ENCODE measurements at places on chromosomes 7 and 10.

DNA sequence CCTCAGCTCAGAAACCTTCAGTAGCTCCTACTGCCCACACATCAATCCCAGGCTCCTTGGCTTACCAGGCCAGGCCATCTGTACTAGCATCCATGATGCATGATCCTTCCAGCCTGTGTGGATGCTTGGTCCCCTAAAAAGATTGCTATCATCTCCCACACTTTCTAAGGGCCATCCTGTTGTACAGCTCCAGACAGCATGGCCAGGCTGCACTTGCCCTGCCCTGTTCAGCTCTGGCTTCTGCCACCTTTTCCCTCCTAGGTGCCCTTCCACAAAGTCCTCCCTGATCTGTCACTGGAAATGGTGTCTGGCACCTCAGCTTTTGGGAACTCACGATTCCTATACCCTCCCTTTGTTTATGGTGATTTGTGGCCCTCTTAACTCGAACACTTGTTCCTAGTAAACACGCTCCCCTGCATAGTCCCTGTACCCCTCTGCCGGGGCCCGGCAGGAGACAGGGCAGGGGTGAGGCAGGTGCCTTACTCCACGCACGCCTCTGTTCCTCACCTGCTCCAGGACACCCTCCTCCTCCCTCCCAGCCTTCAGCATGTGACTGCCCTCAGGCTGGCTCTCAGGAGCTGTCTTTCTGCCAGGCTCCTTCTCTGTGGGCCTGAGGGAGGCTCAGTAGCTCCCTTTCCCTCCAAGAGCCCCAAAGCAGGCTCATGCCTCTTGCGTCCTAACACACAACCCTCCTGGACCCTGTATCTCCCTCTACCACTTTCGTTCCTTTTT lies 71.8 kb downstream of the CDH23 start:
- no peak for DNase-seq

DNA sequence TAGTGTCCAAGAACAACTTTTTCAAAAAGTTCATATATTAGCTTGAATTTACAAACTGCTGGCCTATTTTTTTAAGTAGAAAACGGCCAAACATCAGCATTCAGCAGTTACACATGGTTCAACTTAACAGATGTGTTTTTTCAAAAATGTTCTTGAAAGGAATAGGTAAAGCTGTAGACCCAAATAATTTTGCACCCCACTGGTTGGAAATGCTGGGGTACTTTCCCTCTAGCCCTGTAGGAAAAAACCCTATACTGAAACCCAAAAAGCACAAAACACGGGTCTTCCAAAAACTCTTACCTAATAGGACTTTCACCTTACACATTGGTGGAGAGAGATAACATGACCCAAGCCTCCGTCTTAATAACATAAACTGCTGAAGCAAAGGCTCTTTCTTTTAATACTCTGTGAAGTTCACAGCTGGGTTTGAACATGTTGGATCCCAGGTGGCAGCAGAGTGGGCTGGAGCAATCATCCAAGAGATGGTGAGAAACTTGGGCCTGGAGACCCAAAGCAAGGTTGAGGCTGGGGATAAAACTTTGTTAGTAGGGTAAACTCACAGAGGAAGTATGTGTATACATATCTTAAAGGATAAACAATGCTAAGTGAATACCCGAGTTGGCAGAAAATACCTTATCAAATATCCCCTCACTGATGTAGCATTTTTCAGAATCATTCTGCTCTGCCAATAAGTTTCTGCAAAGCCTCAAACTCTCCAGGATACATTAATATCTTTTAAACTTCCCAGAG lies 629 bp upstream of the DNAJC9 start:
- peak; percentile 36 for DNase-seq

- DNase-seq, result no peak
Measured at GRCh38 chr10:122877264-122877663, 2.1 kb downstream of the FAM24B start.

DNA sequence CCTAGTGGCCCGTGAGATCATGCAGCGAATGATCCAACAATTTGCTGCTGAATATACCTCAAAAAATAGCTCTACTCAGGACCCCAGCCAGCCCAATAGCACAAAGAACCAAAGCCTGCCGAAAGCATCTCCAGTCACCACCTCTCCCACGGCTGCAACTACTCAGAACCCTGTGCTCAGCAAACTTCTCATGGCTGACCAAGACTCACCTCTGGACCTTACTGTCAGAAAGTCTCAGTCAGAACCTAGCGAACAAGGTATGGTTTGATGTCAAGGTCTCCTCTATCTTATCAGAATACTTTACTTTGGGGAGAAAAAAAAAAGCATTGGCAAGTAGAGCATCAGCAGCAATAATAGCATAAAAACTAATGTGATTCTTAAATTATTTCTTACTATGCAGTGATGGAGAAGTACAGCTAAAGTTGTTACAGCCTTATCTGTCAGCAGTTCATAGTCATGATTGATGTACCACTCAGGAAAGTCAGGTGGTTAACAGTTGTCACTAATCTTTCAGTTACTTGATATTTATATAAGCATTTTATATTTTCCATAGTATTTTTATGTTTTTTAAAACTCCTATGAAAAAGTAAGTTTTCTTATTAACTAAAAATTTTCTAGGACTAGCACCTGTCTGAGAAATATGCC lies 117.1 kb downstream of the LCOR start:
- DNase-seq, result no peak

GRCh38 chr7:1237704-1238255 lies 5.1 kb downstream of the UNCX start:
- DNase-seq, result no peak

DNA sequence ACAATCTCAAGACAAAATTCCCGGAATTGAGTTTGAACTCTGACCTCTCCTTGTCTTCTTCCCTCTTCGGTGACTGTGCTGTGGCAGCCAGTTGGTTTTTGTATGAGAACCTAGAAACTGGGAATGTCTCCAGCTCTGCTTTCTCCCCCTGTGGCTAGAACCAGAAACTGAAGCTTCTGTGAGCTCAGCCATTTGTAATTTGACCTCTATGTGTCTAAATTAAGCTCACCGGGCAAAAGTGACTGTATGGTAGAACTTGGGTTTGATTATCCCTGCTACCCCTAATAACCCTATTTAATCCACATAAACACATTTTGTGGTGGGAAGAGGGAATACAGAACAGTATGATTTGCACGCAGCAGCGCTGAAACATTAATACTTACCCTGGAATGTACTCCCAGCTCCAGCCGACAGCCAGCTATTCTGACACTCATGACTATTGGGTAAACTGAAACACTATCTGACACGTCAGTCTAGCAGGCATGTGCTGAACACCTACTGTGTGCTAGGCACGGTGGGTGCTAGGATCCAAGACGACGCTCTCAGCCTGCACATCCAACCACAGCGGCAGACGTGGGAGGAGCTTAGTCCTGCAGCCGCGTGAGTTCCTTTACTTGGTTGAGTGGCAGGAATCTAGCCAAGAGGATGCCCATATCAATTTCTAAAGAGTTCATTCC lies 324.8 kb downstream of the SFMBT2 start:
- no peak for DNase-seq

- DNase-seq, result peak; percentile 9
Measured at GRCh38 chr7:134395604-134396003, 63.3 kb downstream of the AKR1B1 start.

- no peak for DNase-seq
Measured at GRCh38 chr10:78462726-78463228, 429.1 kb downstream of the RPS24 start.

DNA sequence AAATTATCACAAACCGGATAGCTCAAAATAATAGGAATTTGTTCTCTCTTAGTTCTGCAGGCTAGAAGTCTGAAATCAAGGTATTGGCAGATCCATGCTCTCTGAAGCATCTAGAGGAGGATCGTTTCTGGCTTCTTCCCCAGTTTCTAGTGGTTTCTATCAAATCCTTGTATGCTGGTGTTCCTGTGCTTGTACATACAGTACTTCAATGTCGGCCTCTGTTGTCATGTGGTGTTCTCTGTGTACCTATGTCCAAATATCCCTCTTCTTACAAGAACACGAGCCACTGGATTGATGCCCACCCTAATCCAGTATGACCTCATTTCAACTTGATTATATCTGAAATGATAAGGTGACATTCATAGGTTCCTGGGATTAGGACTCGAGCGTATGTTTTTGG lies 9.8 kb upstream of the TAX1BP1 start:
- DNase-seq, result no peak

- no peak for DNase-seq
Measured at GRCh38 chr7:129098409-129099084, 43.6 kb upstream of the TNPO3 start.

DNA sequence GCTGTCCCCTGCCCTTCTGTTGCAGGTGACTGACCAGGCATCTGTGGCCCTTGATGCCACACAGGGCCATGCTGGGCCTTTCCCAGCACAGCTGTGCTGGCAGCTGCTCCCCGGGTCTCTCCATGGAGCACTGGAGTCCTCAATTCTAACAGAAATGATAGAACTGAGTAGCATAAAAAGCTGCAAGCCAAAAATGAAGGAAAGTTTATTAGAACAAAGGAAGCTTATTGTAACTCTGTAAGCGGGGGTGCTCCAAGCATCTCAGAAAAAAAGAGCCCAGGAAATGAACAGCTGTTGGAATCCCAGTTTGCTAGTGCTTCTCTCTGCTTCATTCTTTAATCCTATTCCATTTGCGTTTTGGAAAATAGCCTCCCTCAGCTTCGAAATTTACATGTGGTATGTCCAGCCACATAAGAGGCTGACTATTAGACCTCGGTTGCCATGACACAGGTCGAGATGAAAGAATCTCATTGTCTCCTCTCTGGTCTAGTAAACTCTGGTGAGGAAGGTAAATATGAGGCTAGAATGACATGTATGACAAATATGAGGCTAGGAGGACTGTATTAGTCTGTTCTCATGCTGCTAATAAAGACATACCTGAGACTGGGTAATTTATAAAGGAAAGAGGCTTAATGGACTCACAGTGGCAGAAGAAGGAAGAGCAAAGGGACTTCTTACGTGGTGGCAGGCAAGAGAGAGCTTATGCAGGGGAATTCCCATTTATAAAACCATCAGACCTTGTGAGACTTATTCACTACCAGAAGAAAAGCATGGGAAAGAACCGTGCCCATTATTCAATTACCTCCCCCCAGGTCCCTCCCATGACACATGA lies 23.7 kb downstream of the EPDR1 start:
- DNase-seq, result peak; percentile 42

GRCh38 chr7:136655414-136655813 lies 213.0 kb upstream of the CHRM2 start:
- no peak for DNase-seq

DNA sequence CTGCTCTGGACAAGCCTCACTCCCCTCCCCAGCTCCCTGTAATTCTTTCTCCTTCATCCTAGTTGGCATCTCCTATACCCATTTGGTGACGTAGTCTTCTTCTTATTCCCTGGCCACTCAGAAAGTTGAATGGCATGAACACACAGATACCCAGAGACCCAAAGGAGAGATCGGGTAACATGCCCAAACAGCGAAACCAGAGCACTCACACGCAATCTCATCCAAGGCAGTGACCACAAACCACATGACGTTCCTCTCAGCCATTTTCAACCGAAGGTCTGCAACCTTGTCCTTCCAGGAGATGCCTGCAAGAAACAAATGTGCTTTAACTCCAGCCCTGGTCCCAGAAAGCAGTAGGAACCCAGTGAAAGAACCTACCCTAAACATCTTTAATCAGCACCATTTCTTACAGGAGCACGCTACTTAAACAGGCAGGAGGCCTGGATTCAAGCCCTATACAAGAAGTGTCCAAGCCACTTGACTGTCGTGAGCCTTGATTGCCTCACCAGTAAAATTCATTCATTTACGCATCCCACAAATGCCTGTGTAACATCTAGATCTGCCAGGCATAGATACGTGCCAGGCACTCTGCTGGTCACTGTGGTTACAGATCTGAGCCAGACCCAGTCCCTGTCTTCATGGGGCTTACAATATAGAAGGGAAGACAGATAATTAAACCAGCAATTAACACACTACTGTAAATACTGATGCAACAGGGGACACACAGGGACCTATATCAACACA lies 37.1 kb downstream of the XPNPEP1 start:
- DNase-seq, result no peak

DNA sequence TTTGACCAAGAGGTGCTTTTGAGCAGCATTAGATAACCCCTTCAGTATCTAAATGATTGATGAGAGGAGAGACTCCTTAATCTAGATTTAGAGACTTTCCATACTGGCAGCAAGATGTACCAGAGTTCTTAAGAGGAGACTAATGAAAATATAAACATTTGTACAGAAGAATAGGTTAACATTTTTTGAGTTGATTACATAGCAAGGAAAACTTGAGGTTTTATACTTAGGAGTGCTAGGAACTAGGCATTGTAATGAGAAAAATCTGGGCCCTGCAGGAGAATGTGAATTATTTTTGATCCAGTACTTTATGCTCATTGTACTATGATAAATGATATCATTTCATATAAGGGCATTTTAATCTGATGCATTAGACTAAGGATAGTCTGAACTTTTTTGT lies 261.7 kb downstream of the EXOC4 start:
- DNase-seq, result no peak

GRCh38 chr10:62075414-62075813 lies 173.9 kb downstream of the ARID5B start:
- no peak for DNase-seq

- no peak for DNase-seq
Measured at GRCh38 chr10:87590705-87591588, 68.7 kb upstream of the PAPSS2 start.

DNA sequence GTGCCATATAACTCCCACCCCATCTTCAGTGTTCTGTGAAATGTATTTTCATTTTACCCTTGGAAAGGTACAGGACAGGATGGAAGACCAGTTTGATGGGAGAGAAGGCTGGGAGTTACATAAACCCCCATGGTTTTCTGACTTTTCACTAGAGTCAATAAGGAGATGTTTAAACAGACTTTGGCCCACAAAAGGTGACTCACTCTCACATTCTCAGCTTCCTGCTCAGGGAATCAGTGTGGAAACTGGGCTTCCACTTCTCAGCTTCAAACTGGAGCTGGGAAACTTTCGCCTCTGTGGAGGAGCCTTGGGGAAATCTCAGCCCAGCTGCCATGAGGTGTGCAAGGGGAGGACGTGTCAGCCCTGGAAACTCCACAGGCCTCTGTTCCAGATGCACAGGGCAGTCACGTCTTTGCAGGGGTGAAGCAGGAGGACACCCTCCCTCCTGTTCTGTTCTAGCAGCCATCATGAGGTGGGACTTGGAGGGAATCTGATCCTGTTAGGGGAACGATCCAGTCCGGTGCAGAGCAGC lies 560.5 kb upstream of the GALNT17 start:
- no peak for DNase-seq

GRCh38 chr7:158649279-158649678 lies 55.3 kb downstream of the NCAPG2 start:
- DNase-seq, result no peak

- DNase-seq, result no peak
Measured at GRCh38 chr7:43484678-43485395, 98.1 kb upstream of the STK17A start.

- DNase-seq, result peak; percentile 90
Measured at GRCh38 chr10:89351412-89351779, 23.6 kb downstream of the IFIT3 start.

GRCh38 chr7:8982338-8982992 lies 549.1 kb downstream of the NXPH1 start:
- DNase-seq, result no peak

GRCh38 chr10:26697922-26698608 lies 564 bp downstream of the PDSS1 start:
- DNase-seq, result no peak

Data from GM12865 (cell line).